ENCODE measurements at places on chromosomes 3 and 15.

DNA sequence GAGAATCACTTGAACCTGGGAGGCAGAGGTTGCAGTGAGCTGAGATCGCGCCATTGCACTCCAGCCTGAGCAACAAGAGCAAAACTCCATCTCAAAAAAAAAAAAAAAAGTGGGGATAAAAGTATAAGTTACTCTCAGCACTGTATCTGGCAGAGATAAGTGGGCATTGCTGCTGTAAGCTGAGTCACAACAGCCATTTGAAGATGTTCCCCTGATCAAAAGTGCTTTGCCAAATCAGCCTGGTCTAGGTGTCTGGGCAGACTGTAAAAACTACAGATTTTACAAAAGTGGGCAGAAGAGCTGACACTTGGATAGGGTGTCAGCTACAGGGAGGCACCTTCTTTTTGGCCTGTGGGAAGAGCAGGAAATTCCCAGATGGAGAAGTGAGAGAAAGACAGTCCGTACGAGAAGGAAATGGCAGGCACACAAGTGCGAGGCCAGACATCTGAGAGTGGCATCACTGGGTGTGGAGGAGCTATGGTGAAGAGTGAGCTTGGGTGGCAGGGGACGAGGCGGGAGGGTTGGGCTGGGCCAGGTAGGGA lies 78.5 kb downstream of the TRAK1 start:
- DNase-seq: no peak

DNA sequence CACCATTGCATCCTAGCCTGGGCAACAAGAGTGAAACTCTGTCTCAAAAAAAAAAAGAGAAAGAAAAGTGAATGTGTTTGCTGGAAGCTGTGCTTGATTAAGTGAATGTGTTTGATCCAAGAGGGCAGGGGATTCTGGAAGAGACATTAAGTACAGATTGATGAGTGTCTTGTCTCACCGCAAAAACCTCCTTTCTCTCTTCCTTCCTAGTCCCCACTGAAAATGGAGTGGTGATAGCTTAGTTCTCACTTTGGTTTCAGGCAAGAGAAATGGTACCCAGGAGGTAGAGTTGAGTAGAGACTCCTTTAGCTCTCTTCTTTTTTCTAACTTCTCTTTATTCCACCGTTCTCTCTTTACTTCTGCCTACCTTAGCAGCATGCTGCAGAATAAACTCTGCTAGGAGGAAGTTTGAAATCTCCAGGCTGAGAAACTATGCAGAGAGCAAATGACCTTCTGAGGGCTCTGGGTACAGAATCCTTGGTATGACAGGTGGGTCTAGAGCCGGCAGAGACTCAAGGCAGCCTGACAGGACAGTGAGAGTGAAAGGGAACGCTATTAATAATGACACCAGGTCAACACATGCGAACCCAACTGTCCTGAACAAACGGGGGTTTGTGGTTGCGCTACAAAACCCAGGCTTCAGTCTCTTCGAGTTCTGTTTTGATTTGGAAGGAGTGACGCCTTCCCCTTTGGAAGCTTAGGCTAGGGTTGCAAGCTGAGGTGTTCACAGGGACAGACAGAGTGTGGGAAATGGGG lies 74.9 kb downstream of the SMAD3 start:
- DNase-seq: no peak

- DNase-seq: no peak
These were observed 506.9 kb downstream of the NR2F2 start for GRCh38 chr15:96837241-96837970.

- peak; percentile 91 for DNase-seq
These were observed 1.2 kb downstream of the CPA3 start for GRCh38 chr3:148866261-148866660.

DNA sequence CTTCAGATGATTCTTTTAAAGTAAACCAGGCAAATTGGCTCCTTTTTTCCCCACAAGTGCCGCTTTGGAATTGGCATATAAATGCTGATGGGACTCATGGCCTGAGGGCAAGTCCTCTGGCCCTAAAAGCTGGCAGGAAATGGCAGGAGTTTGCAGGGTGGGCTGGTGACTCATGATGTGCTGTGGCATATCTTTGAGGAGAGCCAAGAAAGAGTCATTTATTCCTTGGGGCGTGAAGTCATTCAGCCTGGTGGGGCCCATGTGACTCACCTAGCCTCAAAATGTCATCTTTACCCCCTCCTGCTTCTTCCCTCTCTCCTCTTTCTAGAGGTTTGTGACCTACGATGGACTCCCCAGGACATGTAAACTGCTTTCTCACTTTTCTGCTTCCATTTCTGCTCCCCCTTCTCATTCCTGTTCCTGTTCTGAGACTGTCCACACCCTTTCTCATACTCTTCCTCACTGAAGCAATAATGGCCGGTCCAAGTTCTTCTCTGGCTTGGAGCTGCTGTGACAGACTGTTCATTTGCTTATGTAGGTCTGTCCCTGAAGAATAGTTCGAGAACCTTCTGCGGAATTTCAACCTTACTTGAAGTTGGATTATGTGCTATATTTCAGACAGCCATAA lies 326.1 kb downstream of the SATB1 start:
- peak; percentile 83 for DNase-seq

DNA sequence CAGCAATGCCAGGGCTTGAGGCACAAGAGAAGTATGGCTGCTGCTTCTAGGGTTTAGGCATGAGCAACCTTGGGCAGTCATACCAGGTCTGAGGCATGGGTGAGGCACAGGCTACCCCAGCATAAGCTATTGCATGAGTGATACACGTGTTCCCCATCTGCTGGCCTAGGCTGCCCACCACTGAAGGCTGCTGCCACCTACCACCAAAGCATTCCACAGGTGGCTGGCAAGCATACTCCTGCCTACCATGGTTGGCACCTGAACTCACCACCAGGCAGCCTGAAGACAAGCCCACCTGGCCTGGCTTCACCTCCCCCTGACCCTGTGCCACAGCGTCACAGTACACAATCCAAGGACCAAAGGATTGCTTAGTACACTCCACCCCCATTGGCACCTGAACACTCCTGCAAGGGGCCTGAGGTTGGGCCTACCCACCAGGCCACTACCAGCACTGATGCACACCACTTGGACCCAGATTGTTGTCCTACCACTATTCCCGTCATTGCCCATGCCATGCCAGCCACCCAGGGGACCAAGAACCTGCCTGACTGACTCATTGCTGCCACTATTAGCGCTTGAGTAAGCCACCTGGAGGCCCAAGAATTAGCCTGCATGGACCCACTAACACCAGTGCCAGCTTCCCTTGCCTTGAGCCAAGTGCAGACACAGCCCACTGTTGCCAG lies 115.7 kb downstream of the STT3B start:
- DNase-seq: no peak

GRCh38 chr3:177552051-177552450 lies 354.8 kb upstream of the TBL1XR1 start:
- no peak for DNase-seq

DNA sequence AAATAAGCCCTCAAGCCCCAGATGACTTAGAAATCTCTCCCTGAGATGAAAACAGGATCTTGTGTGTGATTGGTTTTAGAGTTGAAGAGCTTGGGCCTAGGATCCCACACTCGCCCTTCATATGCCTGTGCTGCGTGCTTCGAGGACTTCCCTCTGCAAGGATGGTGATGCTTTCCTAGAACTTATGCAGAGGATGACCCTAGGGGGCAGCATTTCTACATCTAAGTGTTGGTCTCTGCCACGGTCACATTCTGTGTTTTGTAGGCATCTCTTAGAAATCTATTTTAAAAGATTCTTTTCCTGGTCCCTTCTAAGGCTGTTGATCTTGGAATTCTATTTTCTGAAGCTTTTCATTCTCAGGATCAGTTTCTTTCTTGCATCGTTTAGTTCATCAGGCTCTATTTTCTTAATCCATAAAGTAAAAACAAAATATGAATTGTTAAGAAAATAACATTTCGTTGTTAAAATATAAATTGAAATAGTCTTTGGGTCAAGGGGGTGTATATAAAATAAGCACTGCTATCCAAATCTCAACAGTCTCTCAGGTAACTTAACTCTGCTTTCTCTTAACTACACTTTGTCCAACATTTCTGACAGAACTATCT lies 45.7 kb downstream of the WDR76 start:
- peak; percentile 77 for DNase-seq

GRCh38 chr15:70060993-70061305 lies 36.8 kb downstream of the TLE3 start:
- DNase-seq: peak; percentile 45

DNA sequence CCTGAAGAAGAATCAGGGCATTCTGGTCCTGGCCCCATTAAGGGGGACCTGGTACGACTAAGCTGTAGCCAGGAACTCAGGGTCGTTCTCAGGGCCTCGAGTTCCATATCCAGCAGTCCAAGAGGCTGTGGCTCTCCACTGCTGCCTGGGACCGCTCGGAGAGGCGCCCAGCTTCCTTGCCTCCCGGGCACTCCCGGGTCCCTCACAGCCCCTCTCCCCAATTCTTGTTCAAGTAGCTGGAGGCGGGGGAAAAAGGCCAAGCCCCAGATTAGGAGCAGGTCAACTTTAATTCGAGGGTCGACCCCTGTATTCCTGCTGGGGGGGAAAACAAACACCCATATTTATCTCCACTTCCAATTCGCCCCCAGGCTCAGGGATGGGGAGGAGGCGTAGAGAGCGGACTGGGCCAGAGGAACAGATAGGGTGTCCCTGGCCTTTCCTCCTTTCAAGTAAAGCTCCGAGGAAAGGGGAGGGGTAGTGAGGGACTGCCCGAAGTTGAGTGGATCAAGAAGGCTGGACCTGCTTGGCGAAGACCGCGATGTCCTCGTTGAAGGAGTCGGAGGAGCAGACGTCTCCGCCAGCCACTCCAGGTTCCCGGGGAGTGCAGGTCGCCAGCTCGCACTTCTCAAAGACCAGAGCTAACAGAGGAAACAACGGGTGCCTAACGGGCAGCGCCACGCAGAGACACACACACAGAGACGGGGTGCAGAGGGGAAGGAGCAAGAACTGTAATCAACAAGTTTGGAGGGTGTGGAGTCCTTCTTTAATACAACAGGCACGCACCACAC lies 4.4 kb downstream of the MEIS2 start:
- DNase-seq: no peak

- DNase-seq: no peak
These were observed 18.8 kb downstream of the HAPLN3 start for GRCh38 chr15:88876573-88876972.

GRCh38 chr3:66538390-66538789 lies 37.6 kb upstream of the LRIG1 start:
- no peak for DNase-seq

DNA sequence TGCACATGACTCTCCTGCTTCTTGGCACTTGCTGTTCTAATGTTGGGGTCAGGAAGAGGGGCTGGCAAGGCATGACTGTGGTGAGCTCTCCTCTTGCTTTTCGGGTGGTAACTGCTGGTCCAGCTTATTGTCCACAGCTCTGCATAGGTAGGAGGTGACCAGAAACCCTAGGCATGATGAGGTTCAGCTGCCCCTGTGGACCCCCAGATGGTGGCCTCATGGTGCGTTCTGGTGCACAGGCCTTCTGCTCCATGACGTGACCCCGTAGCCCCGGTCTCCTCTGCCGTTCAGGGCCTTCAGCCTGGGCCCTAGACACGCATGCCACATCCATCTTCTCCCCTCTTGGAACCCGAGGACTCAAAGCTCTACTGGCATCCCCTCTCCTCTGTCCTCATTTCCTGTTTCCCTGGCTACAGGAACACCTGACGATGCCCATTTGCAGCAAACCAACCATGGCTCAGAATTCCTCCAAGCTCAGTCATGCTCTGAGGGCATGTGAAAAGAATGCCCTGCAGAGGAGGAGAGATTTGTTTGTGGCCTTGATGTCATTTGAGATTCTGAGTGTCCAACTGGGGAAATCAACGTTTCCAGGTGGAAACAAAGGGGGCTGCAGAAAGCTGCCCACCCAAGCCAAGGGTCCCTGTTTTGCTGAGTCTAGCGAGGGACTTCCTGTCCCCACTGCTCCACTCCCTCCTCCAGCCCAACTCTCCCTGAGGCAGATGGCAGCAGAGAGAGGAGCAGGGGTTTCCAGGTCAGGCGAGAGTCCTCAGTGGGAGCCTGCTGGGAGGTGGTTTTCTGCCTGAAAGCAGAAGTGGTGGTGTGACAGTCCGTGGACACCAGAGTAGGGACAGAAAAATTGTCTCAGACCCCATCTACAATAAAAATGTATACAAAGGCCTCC lies 198.7 kb upstream of the LYSMD4 start:
- DNase-seq: no peak

Data from fibroblast of upper back skin (primary cell).